ENCODE measurements at places on chromosomes 1 and 21.

- no peak for DNase-seq
Measured at GRCh38 chr1:37325509-37326437, 148.6 kb upstream of the ZC3H12A start.

DNA sequence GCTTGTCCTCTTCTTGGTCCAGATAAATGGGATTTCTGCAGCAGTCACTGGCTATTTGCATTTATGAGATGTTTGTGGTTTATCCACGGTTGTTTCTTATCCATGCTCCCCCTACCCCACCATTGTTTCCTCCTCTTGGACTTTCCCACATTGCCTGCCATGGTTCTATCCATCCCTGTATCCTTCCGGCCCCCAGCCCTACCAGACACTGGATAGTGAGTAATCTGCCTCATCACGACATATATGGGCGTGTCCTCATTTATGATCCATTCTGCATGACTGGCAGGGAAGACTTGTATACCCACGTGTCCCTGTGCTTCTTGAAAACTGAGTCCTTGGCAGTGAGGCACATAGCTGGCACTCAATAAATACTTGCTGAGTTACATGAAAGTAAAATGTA lies 40.1 kb downstream of the CACNA1S start:
- DNase-seq = no peak

DNA sequence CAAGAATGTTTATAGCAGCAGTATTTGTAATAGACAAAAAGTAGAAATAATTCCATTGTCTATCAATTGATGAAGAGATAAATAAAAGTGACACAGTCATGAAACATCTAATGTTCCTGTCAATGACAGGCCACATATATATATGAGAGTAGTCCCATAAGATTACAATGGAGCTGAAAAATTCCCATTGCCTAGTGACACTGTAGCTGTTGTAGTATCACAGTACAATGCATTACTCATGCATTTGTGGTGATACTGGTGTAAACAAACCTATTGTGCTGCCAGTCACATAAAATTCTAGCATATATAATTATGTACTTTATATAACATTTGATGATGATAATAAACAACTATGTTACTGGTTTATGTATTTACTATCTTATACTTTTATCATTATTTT lies 141.9 kb upstream of the LYPLAL1 start:
- DNase-seq = peak; percentile 18

DNA sequence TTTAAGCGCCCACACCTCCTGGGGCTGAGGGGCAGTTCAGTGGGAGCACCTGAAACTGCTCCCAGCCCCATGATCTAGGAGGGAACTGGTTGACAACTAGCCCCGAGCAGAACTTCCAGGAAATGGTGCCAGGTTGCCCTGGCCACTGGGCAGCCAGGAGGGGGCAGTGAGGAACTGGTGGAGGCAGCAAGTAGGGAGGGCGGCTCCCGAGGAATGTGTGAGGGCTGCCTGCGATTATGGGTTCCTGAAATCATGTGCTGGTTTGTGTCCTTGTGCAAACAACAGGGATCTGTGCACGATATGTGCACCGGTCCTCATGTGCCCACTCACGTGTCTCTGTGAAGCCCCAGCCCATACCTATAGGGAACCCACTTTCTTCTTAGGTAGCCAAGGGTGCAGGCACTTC lies 9.9 kb downstream of the GPR3 start:
- peak; percentile 81 for DNase-seq

DNA sequence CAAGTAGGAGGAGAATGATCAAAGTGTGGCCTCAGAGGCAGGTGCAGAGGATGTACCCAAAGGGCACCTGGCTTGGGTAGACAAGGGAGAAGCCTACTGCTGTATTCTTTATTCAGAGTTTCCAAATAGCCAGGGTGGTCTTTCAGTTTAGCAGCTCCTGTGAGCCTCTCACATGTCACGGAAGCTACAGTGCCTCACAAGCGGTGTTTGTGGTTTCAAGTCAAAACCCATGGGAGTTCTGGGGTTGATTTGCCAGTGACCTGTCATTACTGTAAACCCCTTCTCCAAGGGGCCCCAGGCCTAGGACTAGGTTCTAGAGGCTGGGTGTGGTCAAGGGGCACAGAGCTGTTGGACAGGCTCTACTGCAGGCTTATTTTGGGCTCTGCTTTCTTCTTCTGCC lies 10.2 kb upstream of the IL10 start:
- DNase-seq = no peak

DNA sequence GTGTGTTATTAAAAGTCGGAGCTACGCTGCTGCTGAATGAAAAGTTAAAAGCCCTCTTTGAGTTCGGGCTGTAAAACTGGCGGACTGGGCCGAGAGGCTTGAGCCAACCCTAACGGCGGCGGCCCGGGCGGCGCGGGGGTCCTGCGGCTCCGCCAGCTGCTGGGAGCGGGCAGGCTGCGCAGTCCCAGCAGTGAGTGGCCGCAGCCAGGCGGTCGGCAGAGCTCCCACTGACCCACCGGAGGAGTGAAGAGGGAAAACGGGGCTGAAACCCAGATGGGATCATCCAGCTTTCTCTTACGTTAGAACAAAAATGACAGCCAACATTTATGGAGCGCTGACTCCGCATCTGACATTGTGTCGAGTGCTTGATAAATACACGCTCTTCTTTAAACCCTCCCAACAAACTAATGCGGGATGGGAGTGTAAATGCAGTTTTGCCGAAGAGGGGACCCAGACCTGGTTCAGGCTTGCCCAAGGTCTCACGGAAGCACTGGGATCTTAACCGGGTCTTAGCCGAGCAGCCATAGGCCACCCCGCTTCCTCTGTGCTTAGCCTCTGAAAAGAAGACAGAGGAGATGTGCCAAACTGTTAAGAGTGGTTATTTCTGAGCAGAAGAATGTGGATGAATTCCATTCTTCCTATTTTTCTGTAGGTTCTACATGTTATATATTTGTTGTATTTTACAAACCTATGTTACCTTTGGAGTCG lies 3.5 kb downstream of the GRHL3 start:
- no peak for DNase-seq

DNA sequence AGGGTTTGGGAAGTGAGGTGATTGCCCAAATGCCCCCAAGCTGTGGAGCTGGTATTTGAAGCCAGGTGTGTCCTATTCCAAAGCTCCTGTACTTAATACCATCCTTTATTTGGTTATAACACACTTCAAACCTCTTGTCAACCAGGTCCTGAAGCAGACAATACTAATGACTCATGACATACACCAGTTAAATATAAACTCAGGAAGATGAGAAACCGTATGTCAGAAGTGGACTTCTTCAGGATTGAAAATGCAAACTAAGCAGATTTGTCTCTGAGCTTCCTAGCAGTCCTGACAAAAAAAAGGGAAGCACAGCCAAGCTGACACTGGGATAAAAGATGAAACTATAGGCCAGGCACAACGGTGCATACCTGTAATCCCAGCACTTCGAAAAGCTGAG lies 70.6 kb downstream of the ALPL start:
- DNase-seq = no peak

DNA sequence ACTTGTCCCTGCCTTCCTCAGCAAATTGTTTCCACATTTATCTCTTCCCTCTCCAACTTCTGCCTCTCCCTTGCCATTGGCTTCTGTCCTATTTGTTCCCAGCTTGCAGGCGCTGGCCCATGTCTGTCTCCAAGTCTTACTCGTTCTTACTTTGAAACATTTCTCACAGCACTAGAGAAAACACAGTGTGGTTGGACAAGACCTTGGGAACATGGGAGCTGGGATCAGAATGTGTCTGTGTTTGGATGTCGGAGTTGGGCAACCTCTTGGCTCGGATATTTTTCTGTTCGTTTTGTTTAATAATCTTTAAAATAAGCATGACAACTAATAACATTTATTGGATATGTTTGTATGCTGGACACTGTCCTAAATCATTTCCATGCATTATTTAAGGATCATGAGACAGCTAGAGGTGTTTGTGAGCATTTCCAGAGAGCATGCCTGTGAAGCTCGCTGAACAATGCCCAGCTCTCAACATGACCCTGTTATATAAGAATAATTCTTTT lies 5.9 kb upstream of the BRWD1 start:
- DNase-seq = no peak

- DNase-seq = no peak
Measured at GRCh38 chr1:237492359-237492758, 398.4 kb downstream of the ZP4 start.
